Uterus (tissue), 4 donors: ENCODE measurements at places on chromosomes 12 and 14. TPM values are rescaled to one million over a fixed set of nuclear protein-coding genes. Genes with fewer than 3 reads are reported as not detected.

- peak overlapping the region; percentile 28 for H3K27ac ChIP-seq
- H3K36me3 ChIP-seq = no peaks in the 10 kb centered on the region
- H3K27me3 ChIP-seq = no peaks in the 10 kb centered on the region
- H3K4me1 ChIP-seq = no peaks in the 10 kb centered on the region
Measured at GRCh38 chr12:109267361-109267760, 41.7 kb downstream of the FOXN4 start.

- H3K4me3 ChIP-seq = no peak overlapping the region
- DNase-seq = peak; percentile 72
- no peaks in the 10 kb centered on the region for H3K4me1 ChIP-seq
- no peaks in the 10 kb centered on the region for H3K27me3 ChIP-seq
Measured at GRCh38 chr14:21039585-21040369, 2.4 kb upstream of the RNASE7 start.

- no peaks in the 10 kb centered on the region for H3K27me3 ChIP-seq
- DNase-seq = no peak
- no peaks in the 10 kb centered on the region for H3K4me1 ChIP-seq
- H3K27ac ChIP-seq = no peak overlapping the region
- no peak overlapping the region for H3K4me3 ChIP-seq
Measured at GRCh38 chr12:38813923-38814322, 91.5 kb downstream of the CPNE8 start.

- DNase-seq = peak; percentile 39
- H3K27ac ChIP-seq = peak overlapping the region; percentile 95
- peak overlapping the region; percentile 90 for H3K4me3 ChIP-seq
- H3K4me1 ChIP-seq = no peaks in the 10 kb centered on the region
Measured at GRCh38 chr12:22543246-22544037, 900 bp downstream of the C2CD5 start.

DNA sequence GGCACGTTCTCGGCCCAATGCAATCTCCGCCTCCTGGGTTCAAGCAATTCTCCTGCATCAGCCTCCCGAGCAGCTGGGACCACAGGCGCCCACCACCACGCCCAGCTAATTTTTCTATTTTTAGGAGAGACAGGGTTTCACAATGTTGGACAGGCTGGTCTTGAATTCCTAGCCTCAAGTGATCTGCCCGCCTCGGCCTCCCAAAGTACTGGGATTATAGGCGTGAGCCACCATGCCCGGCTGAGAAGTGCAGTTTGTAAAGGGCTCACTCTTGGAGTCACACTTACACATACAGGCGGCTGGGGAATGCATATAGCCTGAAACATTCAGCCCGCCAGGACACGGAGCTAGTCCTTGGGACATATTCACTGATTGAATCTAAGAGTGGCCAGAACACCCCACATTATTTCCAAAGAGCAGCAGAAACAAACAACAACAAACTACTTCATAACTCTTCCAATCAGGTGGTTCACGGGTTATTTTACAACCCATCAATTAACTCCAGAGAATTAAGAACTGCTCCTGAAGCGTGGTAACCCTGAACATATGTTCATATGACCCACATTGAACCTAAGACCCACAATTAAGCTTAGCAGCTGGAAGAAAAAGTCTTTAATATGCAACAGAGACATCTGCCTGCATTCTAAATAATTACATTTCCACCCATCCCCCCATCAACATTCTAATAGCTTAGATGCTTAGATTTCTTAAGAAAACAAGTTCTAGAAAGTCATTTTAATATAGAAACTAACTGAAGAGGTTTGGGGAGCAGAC lies 49.2 kb downstream of the SSH1 start:
- no peak overlapping the region for H3K4me3 ChIP-seq
- H3K4me1 ChIP-seq = peaks cover 9% of the 10 kb centered on the region

GRCh38 chr12:3933074-3933818 lies 60.0 kb upstream of the PARP11 start:
- no peaks in the 10 kb centered on the region for H3K36me3 ChIP-seq
- H3K4me1 ChIP-seq = no peaks in the 10 kb centered on the region
- no peaks in the 10 kb centered on the region for H3K27me3 ChIP-seq
- no peak overlapping the region for H3K27ac ChIP-seq
- DNase-seq = no peak
- H3K4me3 ChIP-seq = no peak overlapping the region

GRCh38 chr12:94551810-94552209 lies 92.1 kb upstream of the CEP83 start:
- no peaks in the 10 kb centered on the region for H3K36me3 ChIP-seq
- H3K4me1 ChIP-seq = no peaks in the 10 kb centered on the region
- DNase-seq = no peak
- no peak overlapping the region for H3K4me3 ChIP-seq
- no peak overlapping the region for H3K27ac ChIP-seq

GRCh38 chr14:82755923-82756322 lies 1222.3 kb upstream of the SEL1L start:
- H3K27ac ChIP-seq = no peak overlapping the region
- DNase-seq = no peak
- no peaks in the 10 kb centered on the region for H3K27me3 ChIP-seq

DNA sequence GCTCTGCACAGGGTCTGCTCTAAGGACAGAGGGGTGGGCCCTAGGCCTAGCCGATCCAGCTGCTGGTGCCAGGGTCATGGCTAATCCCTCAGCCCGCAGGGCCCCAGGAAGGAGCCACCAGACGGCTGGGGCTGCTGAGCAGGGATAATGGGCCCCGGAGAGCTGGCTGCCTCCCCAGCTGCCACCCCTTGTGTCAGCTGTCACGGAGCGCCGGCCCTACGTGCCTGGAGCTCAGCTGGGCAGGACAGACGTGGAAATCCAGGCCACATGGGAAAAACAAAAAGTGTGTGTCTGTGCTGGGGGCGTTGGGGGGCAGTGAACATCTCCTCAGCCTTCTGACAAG lies 36.2 kb downstream of the CHGA start:
- DNase-seq = no peak
- H3K27me3 ChIP-seq = no peaks in the 10 kb centered on the region
- no peaks in the 10 kb centered on the region for H3K4me1 ChIP-seq
- H3K4me3 ChIP-seq = no peak overlapping the region
- H3K36me3 ChIP-seq = no peaks in the 10 kb centered on the region
- H3K27ac ChIP-seq = no peak overlapping the region

DNA sequence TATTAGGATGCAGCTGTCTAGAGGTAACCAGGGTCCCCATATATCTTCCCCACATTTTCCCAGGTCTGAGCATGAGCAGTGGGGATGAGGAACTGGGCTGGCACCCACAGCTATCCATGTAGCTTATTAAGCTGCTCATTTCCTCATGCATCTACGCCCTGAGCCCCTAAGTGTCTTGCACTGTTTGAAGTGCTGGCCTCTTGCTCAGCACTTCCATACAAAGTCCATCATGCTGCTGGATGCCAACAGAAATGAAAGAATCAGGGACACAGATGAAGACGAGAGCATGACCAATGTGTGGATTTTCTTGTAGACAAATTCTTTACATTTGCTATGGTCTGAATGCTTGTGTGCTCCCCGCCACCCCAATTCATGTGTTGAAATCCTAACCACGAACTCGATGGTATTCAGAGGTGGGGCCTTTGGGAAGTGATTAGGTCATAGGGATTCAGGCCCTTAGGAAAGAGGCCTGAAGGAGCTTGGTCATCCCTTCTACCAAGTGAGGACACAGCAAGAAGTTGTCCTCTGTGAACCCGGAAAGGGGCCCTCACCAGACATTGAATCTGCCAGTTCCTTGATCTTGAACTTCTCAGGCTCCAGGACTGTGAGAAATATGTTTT lies 54.5 kb downstream of the C12orf75 start:
- no peak for DNase-seq
- H3K4me3 ChIP-seq = no peak overlapping the region
- H3K36me3 ChIP-seq = no peaks in the 10 kb centered on the region
- H3K27me3 ChIP-seq = no peaks in the 10 kb centered on the region
- no peaks in the 10 kb centered on the region for H3K4me1 ChIP-seq

DNA sequence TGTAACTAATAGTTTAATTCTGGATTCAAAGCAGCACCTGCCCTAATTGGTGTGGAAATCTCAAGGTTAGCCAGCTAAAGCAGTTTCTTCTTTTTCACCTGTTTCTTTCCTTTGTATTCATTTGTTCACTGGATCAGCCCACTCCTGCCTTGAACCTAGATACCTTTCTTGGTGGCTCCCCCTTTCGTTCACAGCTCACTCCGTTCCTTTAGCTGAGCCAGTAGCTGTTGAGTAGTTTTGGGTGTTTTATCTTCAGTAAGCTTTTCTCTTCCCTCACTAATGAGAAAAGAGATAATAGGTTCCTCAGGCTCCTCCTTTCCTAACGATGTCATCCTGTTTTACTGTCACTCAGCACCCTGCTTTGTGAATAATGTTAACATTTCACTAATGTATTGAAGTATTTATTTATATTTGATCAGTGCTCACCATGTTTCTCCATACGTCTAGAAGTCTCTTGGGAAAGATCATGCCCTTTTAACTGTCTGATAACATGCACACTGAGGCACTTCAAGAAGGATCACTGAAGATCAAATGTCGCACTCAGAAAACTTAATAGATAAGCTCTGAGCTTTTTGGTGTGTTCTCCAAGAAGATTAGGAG lies 121.1 kb downstream of the TGFB3 start:
- no peaks in the 10 kb centered on the region for H3K4me1 ChIP-seq
- DNase-seq = no peak
- peak overlapping the region; percentile 73 for H3K27ac ChIP-seq
- H3K36me3 ChIP-seq = no peaks in the 10 kb centered on the region
- no peak overlapping the region for H3K4me3 ChIP-seq

GRCh38 chr14:79103764-79104163 lies 933.6 kb downstream of the NRXN3 start:
- no peaks in the 10 kb centered on the region for H3K4me1 ChIP-seq
- no peak overlapping the region for H3K27ac ChIP-seq
- H3K36me3 ChIP-seq = no peaks in the 10 kb centered on the region
- no peak overlapping the region for H3K4me3 ChIP-seq
- no peaks in the 10 kb centered on the region for H3K27me3 ChIP-seq

DNA sequence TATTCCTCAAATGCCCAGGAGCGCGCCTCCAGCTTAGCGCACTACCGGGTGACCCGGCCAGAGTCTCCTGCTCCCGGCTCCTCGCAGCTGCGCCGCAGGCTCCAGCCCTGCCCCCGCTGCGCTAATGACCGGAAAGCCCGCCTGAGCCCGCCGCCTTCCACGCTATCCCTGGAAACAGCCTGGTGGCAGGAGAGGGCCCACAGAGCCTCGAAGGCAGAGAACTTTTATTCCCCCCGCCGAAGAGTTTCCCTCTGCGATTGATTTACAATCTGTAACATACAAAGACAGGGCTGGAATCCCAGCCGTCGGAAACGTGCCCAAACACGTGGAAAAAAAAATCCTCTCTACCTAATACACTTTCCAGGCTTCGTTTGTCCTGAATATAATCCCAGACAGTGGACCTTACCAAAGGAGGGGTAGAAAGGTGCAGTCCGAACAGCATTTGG lies 1.5 kb downstream of the COL2A1 start:
- peaks cover 15% of the 10 kb centered on the region for H3K27me3 ChIP-seq
- no peak overlapping the region for H3K27ac ChIP-seq
- DNase-seq = no peak
- peak overlapping the region; percentile 38 for H3K4me3 ChIP-seq
- peaks cover 4% of the 10 kb centered on the region for H3K4me1 ChIP-seq

- H3K4me3 ChIP-seq = no peak overlapping the region
- H3K4me1 ChIP-seq = no peaks in the 10 kb centered on the region
- H3K27me3 ChIP-seq = no peaks in the 10 kb centered on the region
- H3K36me3 ChIP-seq = no peaks in the 10 kb centered on the region
- DNase-seq = no peak
- H3K27ac ChIP-seq = no peak overlapping the region
Measured at GRCh38 chr12:111638556-111638955, 39.4 kb upstream of the ATXN2 start.

ATF1 gene
- total RNA-seq = 37.4 TPM

LRRC43 gene
- not detected for total RNA-seq

SLC22A17 gene
- total RNA-seq = 45.9 TPM
